ENCODE measurements at places on chromosomes 7 and 10. TPM values are rescaled to one million over a fixed set of nuclear protein-coding genes. Genes with fewer than 3 reads are reported as not detected.

The AKR1C4 gene
- total RNA-seq = not detected

The SYT15 gene
- total RNA-seq = 0.14 TPM

The SLC26A3 gene
- total RNA-seq = not detected

The STOX1 gene
- 1.2 TPM for total RNA-seq

The LEP gene
- not detected for total RNA-seq

The ABCB4 gene
- 12.6 TPM for total RNA-seq

The INPP5A gene
- 40.8 TPM for total RNA-seq

The TRIM50 gene
- not detected for total RNA-seq

The CDK14 gene
- total RNA-seq = 5.3 TPM

The BAMBI gene
- 12.6 TPM for total RNA-seq

The AKR1E2 gene
- 2.2 TPM for total RNA-seq

The CADPS2 gene
- total RNA-seq = 5.6 TPM

The HOXA13 gene
- total RNA-seq = not detected

The TMEM176A gene
- total RNA-seq = not detected

- no peak for DNase-seq
Observed at GRCh38 chr7:150957133-150958020, 20.7 kb downstream of the KCNH2 start.

DNA sequence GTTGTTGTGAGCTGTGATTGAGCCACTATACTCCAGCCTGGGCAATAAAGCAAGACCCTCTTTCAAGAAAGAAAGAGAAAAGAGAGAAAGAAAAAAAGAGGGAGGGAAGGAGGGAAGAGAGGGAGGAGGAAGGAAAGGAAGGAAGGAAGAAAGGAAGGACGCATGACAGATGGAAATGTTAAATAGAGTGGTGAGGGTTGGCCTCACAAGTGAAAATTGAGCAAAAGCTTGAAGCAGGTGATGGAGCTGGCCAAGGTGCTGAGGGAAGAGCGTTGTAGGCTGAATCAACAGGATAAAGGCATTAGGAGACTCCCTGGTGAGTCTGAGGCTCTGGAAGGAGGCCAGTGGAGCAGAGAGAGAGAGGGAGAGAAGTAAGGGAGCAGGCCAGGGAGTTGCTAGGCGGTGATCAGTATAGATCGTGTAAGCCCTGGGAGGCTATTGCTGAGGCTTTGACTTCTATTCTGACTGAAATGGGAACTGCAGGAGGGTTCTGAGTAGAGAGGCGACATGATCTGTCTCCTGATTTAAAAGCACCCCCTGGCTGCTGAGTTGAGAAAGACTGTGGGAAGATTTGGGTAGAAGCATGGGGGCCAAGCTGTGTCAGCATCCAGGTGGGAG is 26.5 kb upstream of the TMEM248 start:
- no peak for DNase-seq

DNA sequence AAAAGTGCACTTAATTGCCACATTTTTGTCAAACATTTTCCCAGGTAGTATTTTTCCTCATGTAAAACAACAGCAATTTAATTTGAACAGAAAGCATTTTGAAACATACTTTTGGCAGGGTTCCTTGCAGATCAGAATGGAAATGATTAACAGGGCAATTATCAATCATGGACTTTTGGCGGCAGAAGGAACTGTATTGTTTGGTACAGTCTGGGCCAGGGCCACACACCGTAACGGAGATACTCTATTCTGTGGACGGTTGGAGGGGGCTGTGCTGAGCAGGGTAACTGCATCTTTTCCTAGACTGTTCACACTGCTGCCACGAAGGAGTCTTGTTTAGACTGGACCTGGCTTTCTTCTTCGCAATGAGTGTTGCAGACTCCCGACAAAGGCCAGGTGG is 62.3 kb downstream of the EGFR start:
- no peak for DNase-seq

- DNase-seq = no peak
Observed at GRCh38 chr10:72275351-72276012, 1.8 kb downstream of the DDIT4 start.

- no peak for DNase-seq
Observed at GRCh38 chr10:127913368-127913759, 6.5 kb downstream of the PTPRE start.

GRCh38 chr10:77732213-77733003 is 94.8 kb upstream of the KCNMA1 start:
- DNase-seq = no peak

DNA sequence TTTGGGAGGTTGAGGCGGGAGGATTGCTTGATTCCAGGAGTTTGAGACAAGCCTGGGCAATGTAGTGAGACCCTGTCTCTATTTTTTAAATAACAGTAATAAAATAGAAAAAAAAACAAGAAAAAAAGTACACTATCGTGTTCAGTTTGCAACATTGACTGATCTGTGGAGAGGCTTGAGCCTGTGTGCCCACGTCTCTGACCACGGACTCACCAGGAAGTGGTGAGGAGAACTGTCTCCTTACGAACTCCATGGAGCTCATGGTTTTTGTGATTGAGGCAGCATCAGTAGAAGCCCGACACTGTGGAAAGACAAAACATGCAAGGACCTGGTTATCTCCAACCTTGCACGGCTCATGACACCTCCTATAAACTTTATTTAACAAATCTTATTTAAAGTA is 23.9 kb upstream of the DNAJB6 start:
- no peak for DNase-seq

DNA sequence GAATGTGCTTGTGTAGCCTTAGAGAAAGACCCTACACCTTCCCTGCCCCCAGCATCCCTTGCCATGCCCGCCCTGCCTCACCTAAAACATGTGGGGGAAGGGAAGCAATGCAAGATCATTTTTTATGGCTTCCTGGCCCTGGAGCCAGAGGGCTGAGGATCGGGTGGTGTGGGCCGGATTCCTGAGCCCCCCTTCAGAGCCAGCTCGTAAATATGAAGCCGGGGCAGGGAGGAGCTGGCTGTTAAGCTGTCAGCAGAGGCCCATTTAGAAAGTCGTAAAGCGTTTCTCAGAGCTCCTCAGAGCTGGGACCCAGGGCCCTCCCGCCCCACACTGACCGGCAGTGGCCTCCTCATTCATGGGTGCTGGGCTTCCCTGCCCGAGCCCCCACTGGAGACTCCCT is 23.9 kb downstream of the UNC5B start:
- no peak for DNase-seq

DNA sequence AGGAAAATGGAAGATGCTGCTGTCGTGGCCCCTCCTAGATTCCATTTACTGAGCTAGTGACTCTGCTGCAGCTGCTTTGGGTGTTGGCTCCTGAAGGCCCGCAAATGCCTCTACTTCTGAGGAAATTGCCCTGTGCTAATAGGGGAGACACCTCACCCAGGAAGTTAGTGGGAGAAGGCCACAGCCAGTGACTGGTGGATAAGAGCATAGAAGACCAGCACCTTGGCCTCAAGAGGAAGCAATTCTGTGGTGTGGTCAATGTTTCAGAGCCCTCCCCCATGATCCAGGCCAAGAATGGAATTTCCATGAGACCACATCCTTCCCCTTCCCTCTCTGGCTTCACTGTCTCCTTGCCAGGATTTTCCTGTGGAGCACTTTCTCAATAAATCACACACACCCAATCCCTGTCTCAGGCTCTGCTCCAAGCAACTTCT is 25.0 kb upstream of the FZD1 start:
- DNase-seq = no peak

GRCh38 chr7:106384373-106384772 is 99.6 kb upstream of the NAMPT start:
- no peak for DNase-seq

- no peak for DNase-seq
Observed at GRCh38 chr10:70669015-70669414, 3.3 kb upstream of the ADAMTS14 start.

DNA sequence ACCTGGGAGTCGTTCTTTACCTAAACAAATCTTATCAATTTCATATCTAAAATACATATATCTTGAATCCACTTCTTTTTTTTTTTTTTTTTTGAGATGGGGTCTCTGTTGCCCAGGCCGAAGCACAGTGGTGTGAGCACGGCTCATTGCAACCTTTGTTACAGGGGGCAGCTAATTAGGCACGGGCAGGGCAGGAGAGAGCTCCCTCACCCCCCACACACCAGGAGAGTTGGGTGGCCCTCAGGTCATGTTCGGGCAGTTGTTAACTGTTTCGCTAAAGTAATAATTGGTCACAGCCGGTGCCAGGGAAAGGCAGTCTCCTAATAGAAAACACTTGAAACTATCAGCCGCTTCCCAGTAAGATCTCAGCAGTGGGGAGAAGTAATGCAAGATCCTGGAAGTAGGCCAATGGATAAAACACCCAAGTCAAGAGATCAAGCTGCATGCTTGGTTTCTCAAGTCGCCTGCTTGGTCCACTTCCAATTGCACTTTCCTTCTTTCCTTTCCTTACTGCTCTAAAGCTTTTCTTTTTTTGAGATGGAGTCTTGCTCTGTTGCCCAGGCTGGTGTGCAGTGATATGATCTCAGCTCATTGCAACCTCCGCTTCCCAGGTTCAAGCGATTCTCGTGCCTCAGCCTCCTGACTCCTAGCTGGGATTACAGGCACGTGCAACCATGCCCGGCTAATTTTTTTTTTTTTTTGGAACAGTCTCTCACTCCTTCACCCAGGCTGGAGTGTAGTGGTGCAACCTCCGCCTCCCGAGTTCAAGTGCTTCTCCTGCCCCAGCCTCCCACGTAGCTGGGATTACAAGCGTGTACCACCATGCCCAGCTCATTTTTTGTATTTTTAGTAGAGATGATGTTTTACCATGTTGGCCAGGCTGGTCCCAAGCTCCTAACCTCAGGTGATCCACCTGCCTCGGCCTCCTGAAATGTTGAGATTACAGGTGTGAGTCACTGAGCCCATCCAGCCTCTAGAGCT is 21.3 kb upstream of the EFCAB10 start:
- DNase-seq = no peak

DNA sequence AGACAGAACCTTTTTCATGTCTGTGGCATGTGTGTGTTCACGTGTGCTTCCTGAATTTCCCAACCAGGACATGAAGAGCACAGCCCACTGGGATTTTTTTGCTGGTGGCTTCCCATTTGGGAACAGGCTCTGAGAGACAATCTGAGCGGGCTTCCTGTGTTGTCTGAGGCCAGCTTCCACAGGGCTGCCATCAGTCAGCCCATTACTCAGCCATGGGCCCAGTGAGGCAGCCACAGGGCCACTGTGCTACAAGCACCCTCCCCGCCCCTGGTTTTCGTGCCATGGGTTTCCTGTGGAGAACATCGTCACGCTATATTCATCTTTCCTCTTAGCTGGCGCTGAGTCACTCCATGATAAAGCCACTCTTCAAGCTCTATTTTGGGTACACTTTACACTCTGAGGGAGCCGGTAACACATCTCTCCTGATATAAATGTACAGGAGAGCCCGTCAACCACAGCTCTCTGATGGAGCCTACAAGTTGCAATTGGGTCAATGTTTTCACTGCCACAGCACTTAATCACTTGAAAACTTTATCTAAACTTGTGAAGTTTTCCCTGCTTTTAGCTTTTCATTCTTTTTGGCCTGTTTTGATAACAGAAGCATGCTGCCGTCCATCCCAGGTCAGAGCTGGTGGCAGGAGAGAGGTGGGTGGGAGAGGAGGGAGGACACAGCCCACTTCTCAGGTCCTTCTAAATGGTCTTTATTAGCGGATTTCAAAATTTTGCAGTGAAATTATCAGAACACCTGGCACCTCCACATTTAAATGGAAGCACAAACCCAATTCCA is 96.9 kb downstream of the HIPK2 start:
- DNase-seq = peak; percentile 86

GRCh38 chr10:109875151-109875568 is 48.2 kb downstream of the XPNPEP1 start:
- no peak for DNase-seq

DNA sequence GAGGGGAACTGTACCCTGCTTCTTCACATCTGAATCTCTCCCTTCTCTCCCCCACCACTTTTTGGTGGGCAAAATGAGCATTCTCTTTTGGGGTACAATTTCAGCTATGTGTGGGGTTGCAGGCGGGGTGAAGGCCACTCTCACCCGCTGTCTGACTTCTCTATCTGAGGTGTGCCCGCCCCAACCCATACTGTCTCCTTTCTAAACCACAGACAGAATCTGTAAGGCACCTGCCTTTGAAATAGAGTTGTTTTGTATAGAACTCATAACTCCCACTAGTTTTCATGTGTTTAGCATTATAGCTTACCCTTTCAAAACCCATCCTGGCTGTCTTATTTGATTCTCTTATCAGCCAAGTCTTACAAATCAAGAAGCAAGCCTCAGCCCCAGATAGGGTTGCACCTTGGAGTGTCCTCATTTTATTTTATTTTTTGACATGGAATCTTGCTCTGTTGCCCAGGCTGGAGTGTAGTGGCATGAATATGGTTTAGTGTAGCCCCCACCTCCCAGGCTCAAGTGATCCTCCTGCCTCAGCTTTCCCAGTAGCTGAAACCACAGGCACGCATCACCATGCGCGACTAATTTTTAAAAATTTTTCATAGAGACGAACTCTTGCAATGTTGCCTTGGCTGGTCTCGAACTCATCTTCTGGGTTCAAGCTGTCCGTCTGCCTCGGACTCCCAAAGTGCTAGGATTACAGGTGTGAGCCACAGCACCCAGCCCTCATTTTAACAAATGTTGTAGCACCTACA is 11.9 kb downstream of the TSPAN14 start:
- no peak for DNase-seq

DNA sequence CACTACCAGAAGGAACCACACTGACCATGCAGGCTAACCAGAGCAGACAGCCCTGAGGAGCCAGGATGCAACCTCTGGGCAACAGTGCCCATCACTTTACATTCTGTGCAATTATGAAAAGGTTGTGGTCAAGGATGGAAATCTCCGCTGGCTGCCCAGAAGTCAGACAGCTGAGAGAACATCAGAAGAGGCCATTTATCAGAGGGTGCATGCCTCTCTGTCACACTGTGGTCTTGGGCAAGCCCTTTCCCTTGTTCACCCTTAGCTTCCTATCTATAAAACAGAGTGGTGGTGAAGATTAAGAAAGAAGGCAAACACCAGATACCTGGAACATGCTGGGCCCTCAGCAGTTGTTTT is 120.7 kb upstream of the GDF10 start:
- DNase-seq = no peak

GRCh38 chr10:116278846-116279245 is 5.8 kb upstream of the GFRA1 start:
- no peak for DNase-seq

- no peak for DNase-seq
Observed at GRCh38 chr10:89992575-89992974, 291.2 kb downstream of the KIF20B start.

- DNase-seq = no peak
Observed at GRCh38 chr10:100934084-100934659, 21.4 kb downstream of the SLF2 start.

- DNase-seq = no peak
Observed at GRCh38 chr7:261341-262250, 28.4 kb upstream of the FOXL3 start.

GRCh38 chr7:120941064-120941463 is 9.5 kb upstream of the ING3 start:
- no peak for DNase-seq

GRCh38 chr7:23235813-23236221 is 10.8 kb upstream of the GPNMB start:
- DNase-seq = peak; percentile 61
